Activated CD8-positive, alpha-beta memory T cell treated with anti-CD3 and anti-CD28 coated beads, Interleukin-2, amount 10 ng/mL, durations not matched to agents 7 days and 5 days (primary cell): ENCODE measurements at places on chromosomes 2 and 18. TPM values are rescaled to one million over a fixed set of nuclear protein-coding genes. Genes with fewer than 3 reads are reported as not detected.

DNA sequence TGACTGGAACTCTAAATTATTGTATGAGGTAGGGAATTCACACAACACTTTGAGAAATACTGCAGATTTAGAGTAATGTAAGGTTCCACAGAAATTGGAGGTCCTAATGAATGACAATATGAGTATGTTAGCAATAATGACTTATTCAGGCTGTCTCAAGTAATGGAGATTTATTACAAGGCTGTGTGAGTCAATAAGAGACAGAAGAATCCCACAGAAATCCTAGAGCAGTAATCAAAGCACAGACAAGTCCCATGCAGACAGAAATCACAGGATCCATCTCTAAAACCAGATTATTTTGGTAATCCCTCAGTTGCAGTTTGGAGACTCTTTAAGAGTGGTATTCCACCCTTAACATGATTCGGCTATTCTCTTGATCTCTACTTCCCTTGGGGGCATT, 83.6 kb downstream of the FAM161A start:
- H3K36me3 ChIP-seq = no peaks in the 10 kb centered on the region
- peaks cover 13% of the 10 kb centered on the region for H3K27me3 ChIP-seq
- H3K27ac ChIP-seq = no peak overlapping the region
- no peak for DNase-seq
- no peaks in the 10 kb centered on the region for H3K4me1 ChIP-seq

ALPG gene
- not detected for total RNA-seq

MCEE gene
- total RNA-seq = 16.3 TPM

SPATA3 gene
- 1.2 TPM for total RNA-seq

DNA sequence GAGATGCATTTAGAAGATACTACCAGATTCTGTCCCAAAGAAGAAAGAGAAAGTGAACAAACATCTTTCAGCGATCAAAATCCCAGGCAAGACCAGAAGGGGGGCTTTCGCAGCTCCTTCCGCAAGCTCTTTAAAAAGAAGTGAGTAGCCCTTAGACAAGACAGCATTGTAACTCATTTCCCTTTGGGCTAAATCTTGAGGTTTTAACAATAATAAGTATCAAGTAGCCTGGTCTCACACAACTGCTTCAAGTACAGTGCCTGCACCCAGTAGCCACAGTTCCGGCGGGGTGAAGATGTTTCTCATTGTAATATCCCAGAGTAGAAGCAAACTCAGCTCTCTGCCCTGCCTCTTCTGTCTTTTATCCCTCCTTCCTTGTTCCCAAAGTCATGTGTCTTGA, 76.3 kb downstream of the ARHGEF33 start:
- no peak for DNase-seq
- H3K4me3 ChIP-seq = no peak overlapping the region
- H3K27ac ChIP-seq = no peak overlapping the region

LMAN2L gene
- total RNA-seq = 7.3 TPM

IL1R2 gene
- 0.88 TPM for total RNA-seq

DNA sequence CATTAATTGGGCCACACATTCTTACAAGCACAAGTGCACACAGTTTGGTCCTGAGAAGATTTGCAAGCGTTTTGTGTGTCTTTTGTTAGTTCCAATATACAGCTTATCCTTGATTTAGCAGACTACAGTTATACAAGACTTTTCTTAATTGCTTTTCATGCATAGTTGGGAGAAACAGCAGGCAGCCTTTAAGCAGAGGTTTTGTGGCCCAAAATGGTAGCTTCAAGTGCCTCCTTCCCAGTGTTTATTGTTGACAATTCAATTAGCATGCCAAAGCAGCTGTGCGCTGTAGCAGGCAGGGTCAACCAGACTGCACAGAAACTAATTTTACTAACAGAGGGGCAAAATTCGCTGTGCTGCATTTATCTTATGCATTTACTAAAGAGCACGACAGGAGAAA, 47.5 kb downstream of the FRZB start:
- DNase-seq = no peak
- H3K4me3 ChIP-seq = no peak overlapping the region
- H3K4me1 ChIP-seq = no peaks in the 10 kb centered on the region
- H3K27me3 ChIP-seq = peaks cover 27% of the 10 kb centered on the region

- H3K27me3 ChIP-seq = peaks cover 14% of the 10 kb centered on the region
- H3K4me3 ChIP-seq = no peak overlapping the region
- H3K27ac ChIP-seq = no peak overlapping the region
- H3K4me1 ChIP-seq = no peaks in the 10 kb centered on the region
Measured at GRCh38 chr2:127153691-127154158, 46.8 kb upstream of the BIN1 start.

TBR1 gene
- not detected for total RNA-seq

GRCh38 chr2:17615728-17616351, 75.3 kb downstream of the VSNL1 start:
- DNase-seq = no peak
- peaks cover 8% of the 10 kb centered on the region for H3K27me3 ChIP-seq
- no peak overlapping the region for H3K4me3 ChIP-seq
- no peaks in the 10 kb centered on the region for H3K36me3 ChIP-seq
- H3K27ac ChIP-seq = no peak overlapping the region

DNA sequence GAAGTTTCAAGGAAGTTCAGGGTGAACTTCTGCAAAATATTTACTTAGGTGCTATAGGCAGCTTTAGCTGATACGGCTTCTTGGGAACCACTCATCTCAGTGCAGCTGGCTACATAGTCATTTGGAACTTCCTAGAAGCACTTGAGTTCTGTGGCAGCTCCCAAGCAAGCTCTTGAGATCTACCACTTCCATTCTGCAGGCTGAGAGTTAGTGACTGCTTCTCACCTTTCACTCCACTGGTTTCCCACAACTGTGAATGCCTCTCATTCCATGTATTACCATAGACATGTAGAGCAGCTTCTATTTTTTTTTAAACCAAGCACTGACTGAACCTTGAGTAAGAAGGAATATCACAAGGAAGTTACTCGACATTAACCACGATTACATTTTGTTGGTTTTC, 994.1 kb upstream of the ACVR2A start:
- DNase-seq = no peak
- no peaks in the 10 kb centered on the region for H3K27me3 ChIP-seq
- no peak overlapping the region for H3K4me3 ChIP-seq
- H3K4me1 ChIP-seq = no peaks in the 10 kb centered on the region
